NCI-H1436 treated with DMSO at 0.1 percent for 48 hours (cell line): ENCODE measurements at places on chromosomes 6 and 20.
A peak's percentile ranks its signal among the peaks of the same experiment; 100 is the strongest.

DNA sequence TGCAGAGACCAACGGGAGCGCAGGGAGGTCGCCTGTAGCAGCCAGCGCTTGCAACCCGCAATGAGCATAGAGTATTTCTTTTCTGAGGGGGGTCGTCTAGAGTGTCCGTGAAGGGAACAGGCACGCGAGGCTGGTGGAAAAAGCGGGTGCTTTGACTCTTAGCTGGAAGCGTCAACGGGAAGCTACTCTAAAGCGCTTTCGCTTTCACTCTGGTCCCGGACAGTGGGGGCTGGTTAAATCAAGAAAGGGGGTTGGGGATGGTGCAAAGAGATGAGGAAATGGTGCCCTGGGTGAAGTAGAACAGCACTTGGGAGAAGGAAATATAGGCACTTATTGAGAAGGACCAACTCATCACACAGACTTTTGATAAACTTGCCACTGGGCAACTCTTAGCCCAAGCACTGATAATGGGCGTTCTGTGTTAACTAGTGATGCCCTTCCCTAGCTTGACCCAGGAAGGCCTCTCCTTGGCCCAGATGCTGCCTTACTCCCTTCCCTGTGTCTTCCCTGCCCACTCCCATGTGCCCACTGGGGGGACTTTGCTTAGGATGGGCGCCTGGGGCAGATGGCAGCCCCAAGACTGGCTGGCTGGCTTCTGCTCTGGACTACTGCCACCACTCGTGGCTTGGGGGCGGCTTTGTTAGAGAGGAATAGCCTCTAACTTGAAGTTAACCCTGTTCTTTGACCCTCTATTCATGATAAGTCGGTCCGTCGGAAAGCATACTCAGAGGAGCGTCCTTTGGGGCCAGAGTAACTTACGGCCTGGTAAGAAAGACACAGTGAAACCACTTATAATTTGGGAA, 585 bp downstream of the PSMB9 start:
- no peak for DNase-seq

- no peak for DNase-seq
Measured at GRCh38 chr6:4962905-4963304, 40.9 kb downstream of the RPP40 start.

DNA sequence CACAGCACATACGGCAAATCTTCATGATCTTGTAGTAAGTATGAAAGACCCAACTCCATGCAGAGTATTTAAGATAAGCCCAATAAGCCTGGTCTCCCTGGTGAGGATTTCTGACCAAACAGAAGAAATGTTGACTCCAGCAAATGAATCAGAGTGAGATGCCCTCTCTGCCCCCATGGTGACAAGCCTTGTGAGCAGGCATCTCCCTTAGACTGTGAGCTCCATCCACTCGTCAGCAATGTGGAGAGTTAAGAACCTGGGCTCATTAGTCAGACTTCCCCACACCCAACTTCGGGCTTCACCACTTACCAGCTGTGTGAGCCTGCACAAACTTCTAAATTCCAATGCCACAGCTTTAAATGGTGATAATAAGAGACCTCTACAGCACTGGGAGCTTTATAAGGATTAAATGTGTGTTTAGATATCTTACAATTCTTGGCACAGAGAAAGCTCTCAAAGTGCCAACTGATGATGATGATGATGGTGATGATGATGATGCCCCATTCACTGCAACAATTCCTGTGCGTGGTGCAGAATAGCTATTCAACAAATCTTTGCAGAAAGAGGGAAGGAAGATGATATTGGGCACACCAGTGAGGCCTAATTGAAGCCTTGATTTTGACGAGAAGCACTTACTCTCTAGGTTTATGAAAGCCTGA, 253.4 kb upstream of the TAB2 start:
- DNase-seq = no peak

- DNase-seq = no peak
Measured at GRCh38 chr6:5172041-5172653, 87.0 kb downstream of the PPP1R3G start.

GRCh38 chr20:51042657-51043247, 19.8 kb upstream of the KCNG1 start:
- DNase-seq = no peak

DNA sequence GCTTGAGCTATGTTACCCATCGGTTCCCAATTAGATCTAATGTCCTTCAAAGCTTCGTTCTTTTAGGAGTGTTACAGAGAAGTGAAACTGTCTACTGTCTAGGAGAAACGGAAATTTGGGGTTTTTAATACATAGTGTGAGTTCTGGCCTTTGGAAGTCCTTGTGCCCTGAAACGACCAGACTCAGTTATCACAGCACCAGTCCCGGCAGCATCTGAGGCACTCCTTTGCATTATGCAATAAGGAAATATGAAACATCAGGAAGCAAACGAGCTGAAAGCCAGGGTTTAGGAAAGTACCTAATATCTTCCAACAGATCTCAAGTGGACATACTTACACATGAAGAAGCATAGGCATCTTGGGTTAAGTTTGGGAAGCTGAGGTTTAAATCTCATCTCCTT, 61.8 kb upstream of the ADGRF1 start:
- no peak for DNase-seq

DNA sequence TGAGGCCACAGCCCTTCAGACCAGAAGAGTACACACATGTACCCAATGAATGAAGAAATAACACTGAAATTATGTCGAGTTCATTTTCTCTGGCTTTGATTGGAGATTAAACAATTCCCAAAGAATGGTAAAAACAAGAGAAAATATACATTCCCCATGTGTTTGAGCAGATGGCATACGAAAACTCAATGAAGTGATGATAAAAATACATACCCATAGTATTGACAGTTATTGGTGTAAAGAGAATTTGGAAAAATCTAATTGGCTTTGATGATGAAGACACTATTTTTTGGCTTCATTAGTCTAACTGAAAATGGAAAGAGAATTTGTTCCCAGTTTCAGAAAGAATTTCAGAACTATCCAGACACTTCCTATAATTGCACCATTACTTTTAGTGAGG, 76.6 kb upstream of the SNRPB2 start:
- DNase-seq = no peak

GRCh38 chr6:54987633-54988290, 141.2 kb downstream of the FAM83B start:
- DNase-seq = no peak

DNA sequence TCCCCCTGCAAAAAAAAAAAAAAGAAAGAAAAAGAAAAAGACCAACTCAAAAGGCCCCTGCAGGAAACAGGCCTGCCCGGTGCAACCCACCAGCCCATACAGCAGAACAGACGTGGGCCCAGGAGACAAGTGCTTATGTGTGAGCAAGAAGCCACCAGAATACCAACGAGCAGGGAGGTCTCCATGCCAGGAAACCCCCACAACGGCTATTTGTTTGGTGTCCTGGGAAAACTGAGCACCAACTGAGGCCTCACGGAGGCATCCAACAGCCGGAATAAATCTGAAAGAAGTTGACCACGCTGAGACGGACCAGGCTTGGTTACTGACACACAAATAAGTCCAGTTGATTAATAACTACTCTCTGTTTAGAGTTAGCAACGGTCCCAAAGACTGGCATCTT, 29.7 kb downstream of the PTPRT start:
- DNase-seq = no peak

GRCh38 chr6:53322188-53323029, 26.3 kb downstream of the ELOVL5 start:
- DNase-seq = peak; percentile 66

GRCh38 chr6:60668428-60668827, 1617.6 kb downstream of the KHDRBS2 start:
- DNase-seq = no peak

DNA sequence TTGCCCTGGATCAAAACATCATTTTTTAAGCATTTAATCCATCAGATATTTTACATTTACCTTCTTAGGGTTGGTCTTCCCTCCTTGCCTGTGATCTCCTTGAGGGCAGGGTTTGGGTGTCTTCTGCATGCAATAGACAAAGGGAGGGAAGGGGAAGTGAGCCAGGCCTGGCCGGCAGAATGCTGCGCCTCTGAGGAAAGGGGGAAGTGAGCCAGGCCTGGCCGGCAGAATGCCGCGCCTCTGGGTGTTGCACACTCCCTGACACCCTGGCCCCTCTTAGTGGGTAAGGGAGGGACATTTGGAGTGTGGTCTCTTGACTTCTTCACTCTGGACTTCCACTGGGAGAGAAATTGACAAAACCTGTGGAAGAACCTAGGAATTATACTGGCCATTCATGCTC, 12.4 kb downstream of the PSMF1 start:
- no peak for DNase-seq

- DNase-seq = no peak
Measured at GRCh38 chr6:37168163-37168758, 1.7 kb upstream of the PIM1 start.

DNA sequence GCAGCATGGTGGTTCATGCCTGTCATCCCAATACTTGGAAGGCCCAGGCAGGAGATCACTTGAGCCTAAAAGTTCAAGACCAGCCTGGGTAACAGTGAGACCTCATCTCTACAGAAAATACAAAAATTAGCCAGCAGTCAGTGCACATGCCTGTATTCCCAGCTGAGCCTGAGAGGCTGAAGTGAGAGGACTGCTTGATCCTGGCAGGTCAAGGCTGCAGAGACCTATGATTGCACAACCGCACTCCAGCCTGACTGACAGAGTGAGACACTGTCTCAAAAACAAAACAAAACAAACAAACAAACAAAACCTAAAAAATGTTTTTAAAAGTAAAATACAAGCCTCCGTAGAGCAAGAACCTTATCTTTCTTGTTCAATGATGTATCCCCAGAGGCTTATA, 6.0 kb downstream of the CEP85L start:
- DNase-seq = no peak

- DNase-seq = no peak
Measured at GRCh38 chr6:34028691-34029360, 117.1 kb downstream of the GRM4 start.

DNA sequence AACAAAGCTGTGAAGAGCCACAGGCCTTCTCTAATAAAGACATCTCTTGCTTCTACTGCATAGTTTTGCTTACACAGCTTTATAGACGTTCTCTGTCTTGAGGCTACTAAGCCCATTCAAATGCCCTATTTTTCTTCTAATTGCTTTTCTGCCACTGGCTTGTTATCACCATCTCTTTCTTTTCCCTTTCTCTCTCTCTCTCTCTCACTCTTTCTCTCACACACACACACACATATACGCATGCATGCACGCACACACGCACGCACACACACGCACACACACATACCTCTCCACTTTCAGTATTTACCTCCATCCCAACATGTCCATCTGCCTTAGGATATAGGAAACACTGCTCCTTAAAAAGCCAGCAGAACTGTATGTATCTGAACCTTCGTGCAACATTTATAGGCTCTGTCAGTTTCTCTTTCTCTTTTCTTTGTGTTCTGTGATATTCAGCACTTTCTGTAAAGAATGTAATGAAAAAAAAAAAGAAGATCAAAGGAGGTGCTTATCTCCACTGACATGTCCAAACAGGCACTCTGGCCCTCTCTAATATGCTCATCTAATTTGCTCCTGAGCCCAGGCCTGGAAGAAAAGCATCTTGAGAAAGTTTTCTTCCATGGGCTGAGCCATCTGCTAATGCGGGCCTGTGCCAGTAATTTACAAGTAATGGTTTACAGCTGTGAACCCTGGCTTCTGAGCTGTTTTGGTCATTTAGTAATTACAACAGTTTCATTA, 1046.7 kb upstream of the MAP3K7 start:
- DNase-seq = no peak

- no peak for DNase-seq
Measured at GRCh38 chr6:41917528-41917927, 3.4 kb downstream of the MED20 start.

DNA sequence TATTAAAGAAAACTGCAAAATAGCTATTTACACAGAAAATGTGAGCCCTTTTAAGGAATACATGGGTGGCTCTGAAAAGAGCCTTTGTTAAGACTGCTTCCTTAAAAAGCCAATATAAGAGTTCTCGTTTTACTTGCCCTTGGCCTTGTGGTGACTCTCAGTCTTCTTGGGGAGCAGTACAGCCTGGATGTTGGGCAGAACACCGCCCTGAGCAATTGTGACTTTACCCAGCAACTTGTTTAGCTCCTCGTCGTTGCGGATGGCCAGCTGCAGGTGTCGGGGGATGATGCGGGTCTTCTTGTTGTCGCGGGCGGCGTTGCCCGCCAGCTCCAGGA, 111.5 kb downstream of the HFE start:
- DNase-seq = no peak

DNA sequence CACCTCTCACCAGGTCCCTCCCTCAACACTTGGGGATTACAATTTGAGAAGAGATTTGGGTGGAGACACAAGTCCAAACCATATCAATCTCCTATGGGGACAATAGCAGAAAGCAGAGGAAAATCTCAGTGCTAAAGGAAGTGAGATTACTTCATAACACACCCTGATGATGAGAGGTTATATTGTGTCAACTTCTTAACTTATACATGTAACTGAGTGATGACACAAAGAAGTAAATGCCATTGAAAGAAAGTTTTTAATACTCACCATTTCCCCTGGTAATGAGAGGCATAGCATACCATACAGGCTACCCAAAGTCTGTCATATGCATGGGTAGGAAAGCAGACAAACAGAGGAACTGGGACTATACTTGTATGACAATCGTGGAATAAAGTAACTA, 137.2 kb downstream of the MMUT start:
- DNase-seq = no peak

GRCh38 chr20:50386641-50386960, 123.6 kb upstream of the PTPN1 start:
- DNase-seq = no peak

DNA sequence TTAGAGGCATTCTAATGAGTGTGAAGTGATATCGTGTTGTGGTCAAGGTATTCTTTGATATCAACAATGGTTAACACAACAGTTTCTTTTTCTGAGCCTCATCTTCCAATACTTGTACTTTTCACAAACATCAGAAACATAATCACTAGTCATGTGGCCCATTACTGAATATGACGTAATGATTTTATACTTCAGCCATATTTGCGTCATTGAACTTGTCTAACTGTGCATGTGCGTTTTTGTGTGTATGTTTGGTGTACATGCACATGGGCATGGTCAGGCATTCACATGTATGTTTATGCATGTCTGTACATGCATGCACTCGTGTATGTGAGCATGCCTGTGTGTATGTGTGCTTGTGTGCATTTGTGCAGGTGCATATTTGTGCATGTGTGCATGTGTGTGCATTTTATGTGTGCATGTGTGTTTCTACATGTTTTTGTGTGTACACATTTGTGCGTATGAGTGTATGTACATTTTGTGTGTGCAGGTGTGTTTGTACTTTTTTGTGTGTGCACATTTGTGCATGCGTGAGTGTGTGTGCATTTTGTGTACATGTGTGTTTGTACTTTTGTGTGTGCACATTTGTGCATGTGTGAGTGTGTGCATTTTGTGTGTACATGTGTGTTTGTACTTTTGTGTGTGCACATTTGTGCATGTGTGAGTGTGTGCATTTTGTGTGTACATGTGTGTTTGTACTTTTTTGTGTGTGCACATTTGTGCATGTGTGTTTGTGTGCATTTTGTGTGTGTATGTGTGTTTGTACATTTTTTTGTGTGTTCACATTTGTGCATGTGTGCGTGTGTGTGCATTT, 29.4 kb downstream of the PRR18 start:
- no peak for DNase-seq

GRCh38 chr6:166474721-166475565, 92.2 kb upstream of the MPC1 start:
- DNase-seq = no peak

- no peak for DNase-seq
Measured at GRCh38 chr6:50586331-50586675, 127.0 kb upstream of the TFAP2D start.
